Calu3 (cell line): ENCODE measurements at places on chromosomes 11 and 22.

DNA sequence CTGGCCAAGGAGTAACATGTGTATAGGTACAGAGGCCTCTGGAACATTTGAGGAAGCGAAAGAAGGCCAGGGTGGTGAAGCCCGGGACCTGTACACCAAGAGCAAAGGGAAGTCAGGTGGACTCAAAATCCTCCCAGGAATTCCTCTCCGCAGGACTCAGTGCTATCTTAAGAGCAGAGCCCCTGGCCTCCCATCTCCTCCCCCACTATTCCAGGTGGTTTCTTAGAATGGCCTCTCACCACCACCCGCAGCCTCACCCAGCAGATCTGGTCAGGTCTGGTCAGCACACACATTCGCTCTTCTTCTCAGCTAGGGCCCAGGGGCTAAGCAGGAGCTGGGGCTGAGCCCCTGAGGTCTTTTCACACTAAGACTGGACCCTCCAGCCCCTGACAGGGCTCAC lies 59.1 kb downstream of the SCGB1A1 start:
- DNase-seq = no peak

DNA sequence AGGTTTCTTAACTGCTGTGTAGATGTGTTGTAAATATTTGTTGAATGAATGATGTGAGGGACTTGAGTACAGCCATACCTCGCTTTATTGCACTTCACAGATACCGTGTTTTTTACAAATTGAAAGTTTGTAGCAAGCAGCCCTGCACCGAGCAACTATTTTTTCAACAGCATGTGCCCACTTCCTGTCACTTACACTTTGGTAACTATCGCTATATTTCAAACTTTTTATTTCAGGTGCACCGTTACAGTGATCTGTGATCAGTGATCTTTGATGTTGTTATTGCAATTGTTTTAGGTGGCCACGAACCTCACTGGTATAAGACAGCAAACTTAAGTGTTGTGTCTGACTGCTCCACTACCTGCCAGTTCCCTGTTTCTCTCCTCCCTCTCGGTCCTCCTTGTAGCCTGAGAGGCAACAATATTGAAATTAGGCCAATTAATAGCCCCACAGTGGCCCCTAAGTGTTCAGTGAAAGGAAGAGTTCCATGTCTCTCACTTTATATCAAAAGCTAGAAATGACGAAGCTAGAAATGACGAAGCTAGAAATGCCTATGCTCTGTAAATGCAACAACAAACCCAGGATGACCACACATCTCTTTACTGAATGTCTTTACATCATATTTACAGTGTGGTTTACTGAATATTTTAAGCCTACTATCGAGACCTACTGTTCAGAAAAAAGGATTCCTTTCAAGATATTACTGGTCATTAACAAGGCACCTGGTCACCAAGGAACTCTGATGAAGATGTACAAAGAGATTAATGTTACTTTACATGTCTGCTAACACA lies 1.0 kb downstream of the SFI1 start:
- no peak for DNase-seq

GRCh38 chr11:11036848-11037732 lies 179.2 kb upstream of the ZBED5 start:
- peak; percentile 52 for DNase-seq

DNA sequence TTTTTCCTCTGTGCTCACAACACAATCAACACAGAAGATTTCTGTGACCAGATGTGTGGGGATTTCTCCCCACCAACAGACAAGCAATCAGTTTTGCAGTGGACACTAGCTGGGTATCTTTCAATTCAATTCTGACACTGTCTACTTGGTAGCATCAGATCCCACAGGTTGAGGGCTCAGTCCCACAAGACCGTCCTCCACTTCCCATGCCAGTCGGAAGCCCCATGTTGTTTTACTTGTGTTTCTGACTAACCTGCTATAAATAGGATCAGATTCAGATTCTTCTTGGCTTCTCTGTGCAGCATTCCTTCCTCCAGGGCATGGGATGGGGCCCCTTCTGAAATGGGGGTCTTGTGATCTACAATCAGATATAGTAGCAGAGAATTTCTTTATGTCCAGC lies 19.6 kb downstream of the ACER3 start:
- no peak for DNase-seq

- DNase-seq = peak; percentile 89
Observed at GRCh38 chr11:77046060-77046501, 11.9 kb downstream of the B3GNT6 start.

DNA sequence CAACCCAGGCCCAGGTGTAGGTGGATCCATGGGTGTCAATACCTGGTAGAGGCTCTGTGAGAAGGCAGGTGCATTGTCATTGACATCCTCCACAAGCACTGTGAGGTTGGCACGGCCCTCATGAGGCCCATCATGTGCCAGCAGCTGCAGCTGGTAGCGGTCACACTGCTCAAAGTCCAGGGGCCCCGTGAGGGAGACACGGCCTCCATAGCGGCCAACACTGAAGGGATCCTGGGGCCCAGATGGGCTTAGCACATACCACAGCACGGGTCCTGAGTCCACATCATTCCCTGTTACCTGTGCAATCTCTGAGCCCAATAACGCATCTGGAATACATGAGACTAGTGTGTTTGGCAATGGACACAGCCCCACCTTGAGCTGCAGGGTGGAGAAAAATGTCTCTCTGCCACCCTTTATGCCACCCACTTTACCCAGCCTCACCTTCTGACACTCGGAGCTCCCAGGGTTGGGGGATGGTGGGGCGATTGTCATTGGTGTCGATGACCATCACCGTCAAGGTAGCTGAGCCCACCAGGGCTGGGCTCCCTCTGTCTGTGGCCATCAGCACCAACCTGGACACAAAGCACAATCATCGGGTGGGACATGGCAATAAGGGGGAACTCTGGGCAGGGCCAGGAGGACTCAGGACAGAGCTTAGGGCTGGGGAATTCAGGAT lies 6.1 kb upstream of the TPP1 start:
- DNase-seq = no peak
